ENCODE measurements at places on chromosomes 12 and 14. TPM values are rescaled to one million over a fixed set of nuclear protein-coding genes. Genes with fewer than 3 reads are reported as not detected.

- H3K27me3 ChIP-seq: no peaks in the 10 kb centered on the region
- H3K4me1 ChIP-seq: no peaks in the 10 kb centered on the region
- H3K27ac ChIP-seq: no peak overlapping the region
- no peaks in the 10 kb centered on the region for H3K36me3 ChIP-seq
- H3K4me3 ChIP-seq: no peak overlapping the region
These were observed 48.6 kb upstream of the PPP1R12A start for GRCh38 chr12:79983492-79983891.

The SRRM4 gene
- total RNA-seq: under 0.01 TPM

- H3K27ac ChIP-seq: no peak overlapping the region
- no peaks in the 10 kb centered on the region for H3K4me1 ChIP-seq
- no peaks in the 10 kb centered on the region for H3K36me3 ChIP-seq
- H3K4me3 ChIP-seq: no peak overlapping the region
These were observed 223.2 kb downstream of the KTN1 start for GRCh38 chr14:55802986-55803872.

DNA sequence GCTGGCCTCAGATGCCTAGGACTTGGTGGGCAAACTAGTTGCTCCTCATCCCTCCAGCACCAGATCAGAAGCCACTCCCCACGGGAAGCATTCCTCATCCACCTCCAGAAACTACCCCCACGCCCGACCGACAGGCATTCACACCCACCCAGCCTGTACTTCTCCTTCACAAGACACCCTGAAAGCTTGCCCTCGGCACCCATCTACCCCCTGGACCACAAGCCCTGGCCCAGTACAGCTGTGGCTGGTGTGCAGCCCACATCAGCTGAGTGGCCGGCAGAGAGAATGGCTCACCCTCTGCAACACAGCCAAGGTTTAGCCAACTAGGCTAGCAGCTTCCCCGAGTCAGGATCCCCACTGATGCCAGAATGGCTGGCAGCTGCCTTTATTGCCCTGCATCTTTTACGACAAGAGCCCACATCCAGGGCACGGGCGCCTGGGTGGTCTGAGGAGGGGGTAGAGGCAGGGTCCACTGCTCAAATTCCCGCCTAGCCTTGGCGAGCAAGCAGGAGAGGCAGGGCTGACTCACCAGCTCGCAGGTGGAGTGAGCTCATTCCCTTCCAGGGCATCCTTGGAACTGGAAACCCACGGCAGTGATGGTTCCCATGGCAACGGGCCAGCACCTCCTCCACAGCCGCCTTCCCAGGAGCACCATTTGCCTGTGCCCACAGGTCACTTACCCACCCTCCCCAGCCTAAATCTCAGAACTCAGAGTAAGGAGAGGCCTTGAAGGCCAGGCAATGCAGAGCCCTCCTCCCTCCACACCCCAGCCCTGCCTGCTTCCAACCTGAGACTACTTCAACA, 17.1 kb downstream of the ACTN1 start:
- peak overlapping the region; percentile 74 for H3K27ac ChIP-seq
- no peaks in the 10 kb centered on the region for H3K36me3 ChIP-seq
- H3K4me3 ChIP-seq: no peak overlapping the region
- peaks cover 40% of the 10 kb centered on the region for H3K4me1 ChIP-seq
- peak; percentile 72 for DNase-seq
- H3K27me3 ChIP-seq: no peaks in the 10 kb centered on the region

DNA sequence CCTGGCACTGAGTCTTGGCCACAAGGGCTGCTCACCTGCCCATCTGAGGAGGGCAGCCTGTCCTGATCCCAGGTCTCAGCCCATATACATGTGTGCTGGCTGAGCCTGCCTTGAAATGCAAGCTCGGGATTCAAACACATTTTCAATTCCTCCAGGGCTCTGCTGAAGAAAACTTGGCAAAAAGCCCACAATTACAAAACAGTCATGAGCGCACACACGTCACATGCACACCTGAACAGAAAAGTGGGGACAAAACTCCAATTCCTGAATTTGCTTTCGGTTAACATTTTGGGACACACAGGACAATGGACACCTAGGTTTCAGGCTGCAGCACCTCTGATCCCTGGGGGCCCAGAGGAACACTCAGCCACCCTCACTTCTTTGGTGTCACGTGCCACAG, 113.9 kb downstream of the RBM19 start:
- no peak overlapping the region for H3K4me3 ChIP-seq
- no peaks in the 10 kb centered on the region for H3K36me3 ChIP-seq
- no peaks in the 10 kb centered on the region for H3K4me1 ChIP-seq
- H3K27me3 ChIP-seq: no peaks in the 10 kb centered on the region

- H3K27ac ChIP-seq: no peak overlapping the region
- DNase-seq: no peak
- no peaks in the 10 kb centered on the region for H3K4me1 ChIP-seq
- H3K27me3 ChIP-seq: no peaks in the 10 kb centered on the region
These were observed 114.8 kb downstream of the ESRRB start for GRCh38 chr14:76490735-76491134.

- H3K27ac ChIP-seq: no peak overlapping the region
- no peaks in the 10 kb centered on the region for H3K4me1 ChIP-seq
- H3K27me3 ChIP-seq: no peaks in the 10 kb centered on the region
- no peaks in the 10 kb centered on the region for H3K36me3 ChIP-seq
- no peak for DNase-seq
These were observed 13.9 kb downstream of the RAB15 start for GRCh38 chr14:64958201-64958600.

GRCh38 chr12:12072064-12072760, 1.5 kb downstream of the BCL2L14 start:
- no peak for DNase-seq
- no peak overlapping the region for H3K4me3 ChIP-seq
- no peaks in the 10 kb centered on the region for H3K27me3 ChIP-seq
- no peaks in the 10 kb centered on the region for H3K36me3 ChIP-seq
- H3K27ac ChIP-seq: no peak overlapping the region

The STAB2 gene
- total RNA-seq: 2.6 TPM

The ACRBP gene
- 1.6 TPM for total RNA-seq

All from uterus (tissue), 4 donors.